Upper lobe of left lung (tissue), 6 donors: ENCODE measurements at places on chromosomes 5 and 9. TPM values are rescaled to one million over a fixed set of nuclear protein-coding genes. Genes with fewer than 3 reads are reported as not detected.
A peak's percentile ranks its signal among the peaks of the same experiment; 100 is the strongest.

GRCh38 chr5:140574165-140574564, 9.5 kb downstream of the SLC35A4 start:
- DNase-seq = no peak
- H3K4me1 ChIP-seq = peaks cover 32% of the 10 kb centered on the region
- H3K4me3 ChIP-seq = no peak overlapping the region
- no peaks in the 10 kb centered on the region for H3K27me3 ChIP-seq
- H3K27ac ChIP-seq = peak overlapping the region; percentile 68

DNA sequence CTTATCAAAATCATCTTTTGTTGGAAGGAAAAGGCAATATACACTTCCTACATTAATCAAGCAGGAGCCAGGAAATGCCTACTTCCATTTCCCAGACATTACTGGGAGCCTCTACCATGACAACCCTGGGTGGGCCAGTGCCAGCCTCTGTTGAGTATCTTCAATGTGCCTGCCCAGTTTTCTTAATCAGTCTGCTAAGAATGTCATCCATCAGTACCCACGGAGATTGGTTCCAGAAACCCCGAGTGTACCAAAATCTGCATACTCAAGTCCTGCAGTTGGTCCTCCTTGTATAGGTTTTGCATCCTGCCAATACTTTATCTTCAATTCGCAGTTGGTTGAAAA, 82.4 kb downstream of the MARCHF3 start:
- no peaks in the 10 kb centered on the region for H3K4me1 ChIP-seq
- no peaks in the 10 kb centered on the region for H3K36me3 ChIP-seq
- H3K27ac ChIP-seq = no peak overlapping the region
- H3K27me3 ChIP-seq = no peaks in the 10 kb centered on the region
- H3K4me3 ChIP-seq = no peak overlapping the region

CDC25C gene
- 0.67 TPM for total RNA-seq

GRCh38 chr9:119175581-119175980, 193.7 kb downstream of the BRINP1 start:
- no peak overlapping the region for H3K27ac ChIP-seq
- no peaks in the 10 kb centered on the region for H3K27me3 ChIP-seq
- no peaks in the 10 kb centered on the region for H3K4me1 ChIP-seq
- H3K4me3 ChIP-seq = no peak overlapping the region
- DNase-seq = no peak
- no peaks in the 10 kb centered on the region for H3K36me3 ChIP-seq

VLDLR gene
- total RNA-seq = 25.3 TPM

DNA sequence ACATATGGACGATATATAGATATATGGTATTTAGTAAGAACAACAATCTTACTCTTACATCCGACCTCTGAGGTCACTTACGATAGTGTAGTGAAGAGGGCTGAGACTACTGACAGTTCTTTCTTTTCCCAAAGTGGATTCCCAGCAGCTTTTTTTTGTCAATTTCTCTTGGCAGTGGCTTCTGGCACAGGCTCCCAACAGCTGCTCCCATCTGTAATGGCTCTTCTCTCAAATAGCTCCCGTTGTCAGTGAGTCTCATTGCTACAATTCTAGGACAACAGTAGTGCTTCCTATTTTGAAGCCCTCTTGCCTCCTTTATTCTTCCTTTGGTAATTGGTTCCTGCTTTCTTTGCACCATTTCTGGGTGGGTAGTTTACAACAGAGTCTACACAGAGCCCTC, 68.4 kb downstream of the SLC25A46 start:
- DNase-seq = no peak
- H3K4me3 ChIP-seq = no peak overlapping the region
- no peaks in the 10 kb centered on the region for H3K27me3 ChIP-seq
- H3K36me3 ChIP-seq = no peaks in the 10 kb centered on the region
- H3K27ac ChIP-seq = no peak overlapping the region
- no peaks in the 10 kb centered on the region for H3K4me1 ChIP-seq

DNA sequence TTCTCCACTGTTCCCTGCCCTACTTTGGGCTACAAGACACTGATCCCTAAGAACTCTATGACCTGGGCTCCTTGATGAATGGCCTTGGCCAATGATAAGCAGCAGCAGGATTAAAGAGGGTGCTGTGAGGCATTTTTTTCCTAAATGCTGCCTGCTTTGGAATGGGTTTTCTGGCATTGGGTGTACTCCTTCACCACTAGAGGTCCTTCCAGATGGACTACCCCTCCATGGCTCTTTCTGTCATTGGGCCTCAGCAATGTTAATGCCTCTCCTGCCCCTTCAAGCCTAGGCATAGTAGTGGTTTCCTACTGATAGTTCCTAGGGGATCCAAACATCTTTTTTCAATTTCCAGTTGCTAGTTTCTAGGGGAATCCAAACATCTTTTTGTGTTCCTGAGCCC, 319.3 kb upstream of the RPS23 start:
- H3K27ac ChIP-seq = no peak overlapping the region
- H3K27me3 ChIP-seq = no peaks in the 10 kb centered on the region
- DNase-seq = no peak
- no peaks in the 10 kb centered on the region for H3K36me3 ChIP-seq

POLR1E gene
- total RNA-seq = 13.0 TPM

SLC31A2 gene
- 48.1 TPM for total RNA-seq

GRCh38 chr5:36206913-36207312, 34.8 kb downstream of the NADK2 start:
- no peak overlapping the region for H3K4me3 ChIP-seq
- DNase-seq = no peak
- no peak overlapping the region for H3K27ac ChIP-seq
- H3K4me1 ChIP-seq = no peaks in the 10 kb centered on the region
- H3K27me3 ChIP-seq = no peaks in the 10 kb centered on the region
